ENCODE measurements at places on chromosomes 1 and 21. TPM values are rescaled to one million over a fixed set of nuclear protein-coding genes. Genes with fewer than 3 reads are reported as not detected.

Gene AVPR1B
- not detected for total RNA-seq

Gene S100A4
- 928 TPM for total RNA-seq

Gene PLA2G2A
- total RNA-seq = not detected

Gene USP1
- 36.6 TPM for total RNA-seq

Measured in CD4-positive, CD25-positive, alpha-beta regulatory T cell (primary cell).